ENCODE measurements at places on chromosomes 1 and 21.

DNA sequence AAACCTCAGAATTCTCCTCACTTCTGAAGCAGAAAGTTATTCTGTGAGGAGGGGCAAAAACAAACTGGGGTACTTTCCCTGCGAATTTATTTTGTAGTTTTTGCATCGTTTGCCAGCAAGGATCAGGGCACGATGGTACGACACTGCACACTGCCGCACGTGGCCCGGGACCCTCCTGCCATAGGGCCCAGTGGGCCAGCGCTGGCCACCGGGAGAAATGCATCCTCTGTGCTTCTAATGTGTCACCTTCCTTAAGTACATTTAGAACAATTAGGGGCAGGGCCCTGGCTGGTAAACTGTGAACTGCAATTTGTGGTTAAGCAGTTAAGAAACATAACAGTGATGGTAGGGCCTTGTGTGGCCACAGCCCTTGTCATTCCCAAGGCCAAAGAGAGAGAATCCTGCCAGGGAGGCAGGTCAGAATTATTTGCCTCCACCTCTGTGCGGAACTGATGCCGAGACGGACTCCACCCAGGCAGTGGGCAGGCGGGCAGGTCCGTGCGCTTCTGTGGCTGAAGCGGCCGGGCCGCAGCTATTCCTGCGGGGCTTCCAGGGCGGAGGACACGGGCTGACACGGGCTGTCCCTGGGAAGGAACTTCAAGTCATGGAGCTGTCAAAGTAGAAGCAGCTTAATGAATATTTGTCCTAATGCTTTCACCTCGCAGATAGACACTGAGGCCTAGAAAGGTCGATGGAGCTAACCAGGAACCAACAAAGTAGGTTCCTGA is 12.5 kb downstream of the GPR137B start:
- DNase-seq, result no peak

- DNase-seq, result no peak
Observed at GRCh38 chr1:24609949-24610517, 33.1 kb upstream of the SRRM1 start.

- no peak for DNase-seq
Observed at GRCh38 chr21:15279482-15279881, 214.7 kb upstream of the NRIP1 start.

- DNase-seq, result no peak
Observed at GRCh38 chr1:59419361-59420140, 122.7 kb downstream of the FGGY start.

DNA sequence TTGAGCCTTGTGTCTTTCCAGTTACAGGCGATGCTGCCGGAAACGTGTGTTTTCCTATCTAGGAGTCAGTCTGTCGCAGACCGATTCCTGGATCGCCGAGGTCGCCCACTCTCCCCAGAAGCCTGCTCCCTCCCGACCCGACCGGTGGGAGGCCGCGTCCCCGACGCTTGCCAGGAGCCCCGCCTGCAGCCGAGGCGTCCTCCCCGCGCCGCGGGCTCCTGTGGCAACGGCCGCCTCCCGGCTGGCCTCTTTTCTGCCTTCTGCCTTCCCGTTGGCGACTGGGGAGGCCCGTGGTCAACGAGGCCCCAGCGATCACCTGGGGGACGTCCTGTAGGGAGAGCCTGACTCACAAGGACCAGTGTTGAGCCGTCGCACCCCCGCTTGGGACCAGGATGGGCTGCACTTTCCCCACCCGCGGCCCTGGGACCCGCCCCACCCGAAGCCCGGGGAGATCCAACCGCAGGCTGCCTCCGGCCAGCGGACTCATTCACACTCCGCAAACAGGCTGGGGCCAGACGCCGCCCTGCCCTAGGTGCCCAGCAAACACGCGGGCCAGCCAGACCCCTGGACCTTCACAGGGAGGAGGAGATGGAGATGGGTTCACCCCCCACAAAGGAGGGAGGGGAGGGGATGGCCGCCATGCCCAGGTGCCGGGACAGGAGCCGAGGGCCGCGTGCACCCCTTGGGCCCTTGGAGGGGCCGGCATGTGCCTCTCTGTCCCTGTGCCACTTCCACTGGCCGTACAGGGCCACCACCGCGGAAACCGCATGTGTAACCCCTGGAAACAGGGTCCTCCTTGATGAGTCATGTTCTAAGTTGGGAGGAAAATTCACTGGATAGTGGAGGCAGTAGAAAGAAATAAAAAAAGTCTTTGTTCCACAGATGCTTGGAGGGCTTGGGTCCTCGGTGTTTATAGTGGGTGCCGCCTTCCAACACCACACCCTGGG is 7.2 kb upstream of the COL6A1 start:
- peak; percentile 80 for DNase-seq

GRCh38 chr1:82517586-82517985 is 716.9 kb downstream of the ADGRL2 start:
- no peak for DNase-seq

- DNase-seq, result no peak
Observed at GRCh38 chr1:181028196-181028595, 5.5 kb upstream of the STX6 start.

- no peak for DNase-seq
Observed at GRCh38 chr1:86841116-86841515, 72.8 kb downstream of the SELENOF start.

DNA sequence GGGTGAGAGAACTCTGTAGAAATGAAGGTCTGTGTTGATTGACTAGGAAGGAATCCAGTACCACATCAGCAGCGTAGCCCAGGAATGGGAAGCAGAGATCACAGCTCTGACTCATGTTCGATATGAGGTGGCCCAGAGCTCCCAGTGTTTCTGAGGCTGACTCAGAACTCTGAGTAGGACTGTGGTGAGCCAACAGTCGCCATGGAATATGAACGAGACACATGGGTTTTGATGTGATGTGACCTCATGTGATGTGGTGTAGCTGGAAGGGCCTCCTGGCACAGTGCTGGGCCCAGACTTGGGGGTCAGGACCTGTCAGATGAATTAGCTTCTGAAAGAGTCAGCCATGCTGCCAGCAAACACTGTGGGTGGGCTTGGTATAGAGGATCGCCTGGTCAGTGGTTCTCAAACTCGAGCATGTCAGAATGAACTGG is 237.0 kb downstream of the MRPL39 start:
- no peak for DNase-seq

DNA sequence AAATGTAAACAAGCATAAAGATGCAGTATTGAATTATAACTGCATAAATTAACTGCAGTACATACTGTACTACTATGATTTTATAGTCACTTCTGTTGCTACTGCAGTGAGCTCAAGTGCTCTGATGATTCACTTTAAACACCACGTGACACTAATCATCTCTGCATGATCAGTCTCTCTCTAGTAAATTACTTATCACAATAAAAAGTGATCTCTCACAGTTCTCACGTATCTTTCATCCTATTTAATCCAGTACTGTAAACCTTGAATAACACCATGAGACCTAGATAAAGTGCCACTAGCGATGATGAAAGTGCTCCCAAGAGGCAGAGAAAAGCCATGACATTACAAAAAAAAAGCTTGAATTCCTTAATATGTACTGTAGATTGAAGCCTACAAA is 1242.0 kb downstream of the AMY1C start:
- peak; percentile 83 for DNase-seq

- DNase-seq, result peak; percentile 65
Observed at GRCh38 chr1:209862391-209863356, 34.9 kb downstream of the UTP25 start.

DNA sequence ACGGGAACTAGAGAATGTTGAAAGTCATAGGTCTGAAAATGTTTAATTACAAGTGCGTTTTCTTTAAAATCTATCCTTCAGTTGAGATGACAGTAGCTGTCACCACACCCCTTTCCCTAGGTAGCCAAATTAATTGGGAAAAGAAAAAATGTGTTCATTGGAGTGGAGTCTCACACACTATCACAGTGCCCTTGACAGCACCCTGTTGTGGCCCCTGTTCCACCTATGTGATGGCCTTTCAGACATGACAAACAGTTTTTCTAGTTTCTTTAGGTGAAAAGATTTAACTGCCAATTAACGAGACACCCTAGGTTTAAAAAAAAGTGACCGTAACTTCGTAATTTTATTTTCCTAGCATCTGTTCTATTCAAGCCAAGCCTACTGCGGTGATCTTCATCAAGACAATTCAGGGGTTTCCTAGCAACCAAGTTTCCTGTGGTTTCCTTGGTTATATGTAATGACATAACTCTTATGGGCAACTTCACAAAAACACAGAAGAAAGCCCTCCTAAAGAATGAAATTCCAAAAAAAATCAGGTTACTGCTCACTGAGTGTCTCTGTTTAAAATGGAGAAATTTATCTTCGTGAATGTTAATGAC is 298.3 kb downstream of the PDE4B start:
- no peak for DNase-seq

DNA sequence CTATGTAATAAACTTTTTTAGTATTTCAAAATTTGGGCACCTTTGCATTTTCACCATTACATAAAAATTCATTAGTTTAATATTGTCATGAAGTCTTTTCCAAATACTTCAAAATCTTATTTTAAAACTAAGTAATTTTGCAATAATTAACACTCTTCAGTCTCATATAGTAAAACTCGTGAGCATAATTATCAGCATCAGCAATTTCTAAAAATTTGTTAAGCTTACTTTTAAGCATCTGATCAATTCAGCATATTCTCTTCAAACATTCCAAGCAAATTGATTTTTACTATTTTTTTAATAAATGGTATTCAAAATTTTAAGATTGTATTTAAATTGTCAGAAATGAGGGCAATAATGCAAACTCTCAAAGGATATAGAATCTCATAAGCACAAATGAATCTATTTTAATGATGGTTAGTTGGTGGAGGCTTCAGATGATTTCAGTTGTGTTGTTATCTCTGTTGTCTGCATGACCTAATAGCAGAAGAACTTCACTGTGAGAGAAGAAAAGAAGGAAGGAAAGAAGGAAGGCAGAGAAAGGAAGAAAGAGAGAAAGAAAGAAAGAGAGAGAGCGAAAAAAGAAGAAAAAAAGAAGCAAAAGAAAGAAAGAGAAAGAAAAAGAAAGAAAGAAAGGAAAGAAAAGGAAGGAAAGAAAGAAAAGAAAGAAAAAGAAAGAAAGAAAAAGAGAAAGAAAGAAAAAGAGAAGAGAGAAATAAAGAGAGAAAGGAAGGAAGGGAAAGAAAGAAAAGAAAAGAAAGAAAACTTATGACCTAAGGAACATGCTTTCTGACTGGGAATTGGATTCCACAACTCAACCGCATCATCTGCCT is 860.5 kb downstream of the NCAM2 start:
- DNase-seq, result no peak

GRCh38 chr1:4699376-4700301 is 45.2 kb downstream of the AJAP1 start:
- no peak for DNase-seq

DNA sequence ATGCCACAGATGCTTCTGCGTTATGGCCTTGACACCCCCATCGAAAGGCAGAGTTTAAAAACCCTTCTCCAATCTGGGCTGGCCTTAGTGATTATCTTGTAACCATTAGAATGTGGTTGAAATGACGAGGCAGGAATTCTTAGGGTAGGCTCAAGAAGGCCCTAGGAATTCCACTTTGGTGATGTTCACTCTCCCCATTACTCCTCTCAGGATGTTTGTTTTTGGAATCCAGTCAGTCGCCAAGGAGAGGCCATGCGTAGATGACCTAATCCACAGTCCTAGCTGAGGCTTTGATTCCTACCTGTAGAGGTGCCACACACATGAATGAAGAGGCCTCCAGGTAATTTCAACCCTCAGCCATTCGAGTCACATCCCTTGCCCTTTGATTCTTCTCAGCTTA is 318.2 kb downstream of the NEGR1 start:
- DNase-seq, result no peak

- peak; percentile 26 for DNase-seq
Observed at GRCh38 chr1:215466361-215466760, 100.7 kb upstream of the KCTD3 start.

- DNase-seq, result no peak
Observed at GRCh38 chr1:174841747-174842146, 158.0 kb upstream of the CACYBP start.

DNA sequence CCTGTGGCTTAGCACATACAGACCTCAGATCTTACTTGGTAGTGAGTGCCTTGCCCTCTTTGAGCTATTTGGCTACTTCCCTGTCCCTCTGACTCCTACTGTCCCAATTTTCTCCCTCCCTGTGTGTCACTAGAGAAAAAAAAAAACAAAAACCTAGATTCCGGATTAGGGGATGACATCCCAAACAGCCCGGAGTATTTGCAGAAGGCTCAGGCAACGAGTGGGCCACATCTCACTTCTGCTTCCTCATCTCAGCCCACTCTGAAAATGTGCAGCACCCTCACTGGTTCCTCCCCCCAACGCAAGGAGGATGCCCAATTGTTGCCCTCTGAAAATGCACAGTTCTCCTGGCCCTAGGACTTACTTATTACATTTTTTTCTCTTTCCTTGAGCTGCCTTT is 4.9 kb downstream of the NHLH1 start:
- DNase-seq, result no peak

- no peak for DNase-seq
Observed at GRCh38 chr1:154406572-154406879, 1.4 kb downstream of the IL6R start.

- no peak for DNase-seq
Observed at GRCh38 chr1:34547046-34547674, 207.7 kb upstream of the GJB5 start.

- no peak for DNase-seq
Observed at GRCh38 chr1:16938351-16939321, 16.9 kb downstream of the CROCC start.

DNA sequence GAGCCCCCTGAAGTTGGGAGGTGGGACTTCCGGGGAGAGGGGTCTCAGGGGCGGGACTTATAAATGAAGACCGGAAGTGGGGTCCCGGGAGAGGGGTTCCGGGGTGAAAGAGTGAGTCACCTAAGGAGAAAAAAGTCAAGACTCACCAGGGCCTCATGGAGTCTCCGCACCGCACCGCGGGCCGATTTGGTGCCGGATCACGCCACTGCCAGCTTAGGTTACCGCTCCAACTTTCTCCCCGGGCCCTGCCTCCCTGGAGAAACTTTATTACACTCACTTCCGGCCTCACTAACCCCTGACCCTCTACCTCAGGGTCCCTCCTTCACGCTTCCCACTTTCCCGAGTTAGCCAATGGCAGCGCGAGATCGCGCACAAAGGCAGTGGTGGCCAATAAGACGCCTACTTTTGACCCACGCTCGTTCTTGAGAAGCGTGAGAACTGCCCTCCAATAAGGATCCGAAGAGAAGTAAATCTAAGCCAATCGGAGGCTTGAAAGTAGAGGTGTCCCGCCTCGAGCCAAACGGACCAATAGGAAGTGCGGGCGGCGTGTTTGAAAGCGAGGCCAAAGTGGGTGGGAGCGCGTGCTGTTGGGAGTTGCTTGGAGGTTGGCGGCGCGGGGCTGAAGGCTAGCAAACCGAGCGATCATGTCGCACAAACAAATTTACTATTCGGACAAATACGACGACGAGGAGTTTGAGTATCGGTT is at the start of gene CKS1B:
Gene CKS1B, plus strand, starts transcription at position 580 of the 706 bp plus-strand sequence. Its CDS starts 65 bp downstream, at position 645.
- DNase-seq, result peak; percentile 100

DNA sequence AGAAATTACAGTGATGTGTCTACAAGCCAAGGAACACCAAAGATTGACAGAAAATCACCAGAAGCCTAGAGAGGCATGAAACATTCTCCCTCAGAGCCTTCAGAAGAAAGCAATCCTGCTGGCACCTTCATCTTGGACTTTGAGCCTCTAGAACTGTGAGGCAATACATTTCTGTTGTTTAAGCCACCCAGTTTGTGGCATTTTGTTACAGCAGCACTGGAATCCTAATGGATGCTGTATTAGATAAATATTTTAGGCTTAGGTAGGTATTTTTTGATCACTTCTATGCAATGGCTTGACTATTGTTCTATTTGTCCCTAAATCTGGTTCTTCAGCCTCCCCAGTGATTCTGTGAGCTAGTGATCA is 453.1 kb downstream of the LTN1 start:
- DNase-seq, result no peak

- DNase-seq, result no peak
Observed at GRCh38 chr1:225257081-225257480, 170.8 kb downstream of the LBR start.

GRCh38 chr1:8382051-8382505 is 64.2 kb downstream of the SLC45A1 start:
- DNase-seq, result peak; percentile 34
